ENCODE measurements at places on chromosomes 4 and X. TPM values are rescaled to one million over a fixed set of nuclear protein-coding genes. Genes with fewer than 3 reads are reported as not detected.

DNA sequence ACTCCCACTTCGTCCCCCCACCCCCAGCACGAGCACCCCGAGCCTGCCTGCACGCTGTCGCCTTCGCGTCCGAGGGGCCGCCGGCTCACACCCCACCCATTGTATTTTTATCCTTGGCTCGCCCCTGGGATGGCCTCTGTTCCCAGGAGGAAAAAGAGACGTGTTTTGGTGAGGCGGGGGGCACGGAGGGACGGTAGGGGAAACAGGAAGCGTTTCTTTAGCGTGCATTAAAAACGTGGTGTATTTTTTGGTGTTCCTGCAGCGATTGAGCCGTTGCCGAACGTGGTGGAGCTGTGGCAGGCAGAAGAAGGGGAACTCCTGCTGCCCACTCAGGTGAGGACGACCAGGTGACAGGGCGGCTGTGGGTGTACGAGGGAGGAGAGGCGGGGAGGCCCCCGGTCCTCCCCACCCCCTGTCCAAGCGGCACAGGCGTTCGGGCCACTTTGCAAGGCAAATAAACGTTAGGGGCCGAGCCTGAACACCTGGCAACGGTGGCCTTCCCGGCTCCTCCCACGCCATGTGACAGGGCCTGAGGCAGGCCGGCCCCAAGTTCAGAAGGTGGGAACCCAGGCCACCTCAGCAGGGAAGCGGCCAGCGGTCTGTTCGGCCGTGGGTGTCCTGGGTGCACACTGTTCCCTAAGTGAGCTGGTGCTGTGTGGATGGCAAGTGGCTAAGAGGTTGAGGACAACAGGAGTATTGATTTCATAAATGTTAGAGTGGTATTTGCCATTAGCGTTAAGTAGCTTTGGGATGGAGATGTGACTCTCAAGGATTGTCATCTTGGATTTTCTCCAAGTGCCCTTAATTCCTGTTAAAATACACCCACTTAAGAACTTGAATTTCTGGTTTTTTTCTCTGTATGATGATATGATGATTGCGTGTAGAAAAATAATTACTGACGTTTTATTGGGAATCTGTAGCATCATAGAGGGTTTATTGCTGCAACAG, 1.1 kb downstream of the TMEM131L start:
- DNase-seq: peak; percentile 33

- no peak for DNase-seq
Observed at GRCh38 chrX:54695816-54696487, 102.1 kb downstream of the ITIH6 start.

GRCh38 chrX:47658301-47658683, 688 bp downstream of the UXT start:
- DNase-seq: no peak

- no peak for DNase-seq
Observed at GRCh38 chrX:96707804-96708203, 23.2 kb downstream of the DIAPH2 start.

DNA sequence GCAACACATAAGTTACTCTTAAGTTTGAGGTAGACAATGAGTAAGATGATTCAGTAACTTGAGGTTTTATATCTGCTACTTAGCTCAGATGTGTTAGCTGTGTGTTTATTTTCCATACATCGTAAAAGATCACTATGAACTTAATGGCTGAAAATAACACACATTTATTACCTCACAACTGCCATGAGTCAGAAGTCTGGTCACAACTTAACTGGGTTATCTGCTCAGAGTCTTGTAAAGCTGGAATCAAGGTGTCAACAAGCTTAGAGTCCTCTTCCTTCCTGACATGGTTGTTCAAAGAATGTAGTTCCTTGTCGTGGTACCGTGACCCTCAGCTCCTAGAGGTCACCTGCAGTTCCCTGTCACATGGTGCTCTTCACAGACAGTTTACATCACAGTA, 204.9 kb upstream of the MAGEB2 start:
- DNase-seq: no peak

- no peak for DNase-seq
Observed at GRCh38 chr4:7805533-7806337, 133.9 kb downstream of the AFAP1 start.

DNA sequence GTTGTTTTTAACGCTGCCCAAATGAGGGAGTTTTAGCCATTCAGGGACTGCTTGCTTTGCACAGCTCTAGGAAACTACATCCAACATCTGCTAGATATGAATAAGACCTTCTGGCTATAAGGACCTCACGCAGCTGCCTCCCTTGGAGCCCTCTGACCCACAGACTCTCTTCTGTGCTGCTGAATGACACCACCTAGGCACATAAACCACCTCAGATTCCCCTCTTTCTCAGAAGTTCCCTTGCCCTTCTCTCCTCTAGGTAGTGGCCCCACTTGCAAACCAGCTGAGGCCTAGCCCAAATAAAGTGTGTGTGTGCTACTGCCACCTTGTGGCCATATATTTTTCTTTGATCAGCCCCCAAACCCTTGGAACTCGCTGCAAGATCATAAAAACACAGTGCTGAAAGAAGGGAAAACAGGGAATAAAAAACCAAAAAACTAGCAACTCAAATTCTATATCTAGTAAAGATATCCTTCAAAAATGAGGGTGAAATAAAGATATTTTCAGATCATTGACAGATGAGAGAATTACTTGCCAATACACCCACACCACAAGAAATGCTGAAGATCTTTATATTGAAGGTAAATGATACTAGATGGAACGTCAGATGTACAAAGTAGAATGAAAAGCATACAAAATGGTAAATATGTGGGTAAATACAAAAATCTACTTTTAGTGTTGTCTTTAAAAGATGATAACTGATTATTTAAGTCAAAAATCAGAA, 265.9 kb downstream of the ADAMTS3 start:
- DNase-seq: peak; percentile 4

DNA sequence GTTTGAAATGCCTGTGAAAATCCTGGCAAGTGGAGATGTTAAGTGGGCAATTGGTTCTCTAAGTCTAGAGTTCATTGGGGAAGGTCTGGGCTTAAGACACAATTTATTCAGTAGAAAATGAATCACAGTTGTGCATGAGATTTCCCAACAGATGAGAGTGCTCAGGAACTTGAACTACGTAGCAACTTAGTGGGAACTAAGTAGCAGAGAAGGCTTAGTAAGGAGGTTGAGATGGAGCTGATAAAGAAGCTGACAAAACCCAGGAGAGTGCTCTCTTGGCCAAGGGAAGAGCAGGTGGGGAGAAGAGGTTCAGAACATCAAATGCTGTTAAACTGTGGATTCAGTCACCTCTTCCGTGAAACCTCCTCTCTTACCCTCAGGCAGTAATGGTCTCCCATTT, 33.0 kb downstream of the AFF1 start:
- no peak for DNase-seq

DNA sequence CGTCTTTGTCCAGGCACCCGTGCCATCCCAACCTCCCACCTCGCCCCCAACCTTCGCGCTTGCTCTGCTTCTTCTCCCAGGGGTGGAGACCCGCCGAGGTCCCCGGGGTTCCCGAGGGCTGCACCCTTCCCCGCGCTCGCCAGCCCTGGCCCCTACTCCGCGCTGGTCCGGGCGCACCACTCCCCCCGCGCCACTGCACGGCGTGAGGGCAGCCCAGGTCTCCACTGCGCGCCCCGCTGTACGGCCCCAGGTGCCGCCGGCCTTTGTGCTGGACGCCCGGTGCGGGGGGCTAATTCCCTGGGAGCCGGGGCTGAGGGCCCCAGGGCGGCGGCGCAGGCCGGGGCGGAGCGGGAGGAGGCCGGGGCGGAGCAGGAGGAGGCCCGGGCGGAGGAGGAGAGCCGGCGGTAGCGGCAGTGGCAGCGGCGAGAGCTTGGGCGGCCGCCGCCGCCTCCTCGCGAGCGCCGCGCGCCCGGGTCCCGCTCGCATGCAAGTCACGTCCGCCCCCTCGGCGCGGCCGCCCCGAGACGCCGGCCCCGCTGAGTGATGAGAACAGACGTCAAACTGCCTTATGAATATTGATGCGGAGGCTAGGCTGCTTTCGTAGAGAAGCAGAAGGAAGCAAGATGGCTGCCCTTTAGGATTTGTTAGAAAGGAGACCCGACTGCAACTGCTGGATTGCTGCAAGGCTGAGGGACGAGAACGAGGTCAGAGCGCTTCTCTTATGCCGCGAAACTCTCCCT, at the start of gene TET2:
TET2 (plus strand) TSS at position 601 of the 740 bp plus-strand sequence. CDS start 87,067 bp downstream, outside the sequence.
- DNase-seq: peak; percentile 77

GRCh38 chr4:169295822-169296221, 25.1 kb upstream of the SH3RF1 start:
- DNase-seq: no peak

DNA sequence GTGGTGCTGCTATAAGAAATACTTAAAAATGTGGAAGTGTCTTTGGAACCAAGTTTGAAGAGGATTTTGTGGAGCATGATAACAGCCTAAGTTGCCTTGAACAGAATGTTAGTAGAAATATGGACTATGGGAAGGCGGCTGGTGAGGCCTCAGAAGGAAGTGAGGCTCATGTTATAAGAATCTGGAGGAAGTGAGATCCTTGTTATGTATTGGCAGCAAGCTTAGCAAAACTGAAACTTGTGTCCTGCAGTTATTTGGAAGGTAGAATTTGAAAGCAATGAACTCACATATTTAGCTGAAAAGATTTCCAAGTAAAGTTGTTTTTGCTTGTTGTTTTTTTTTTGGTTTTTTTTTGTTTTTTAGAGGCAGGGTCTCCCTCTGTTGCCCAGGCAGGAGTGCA, 13.6 kb upstream of the MED14 start:
- DNase-seq: no peak

Gene GLUD2
- 0.71 TPM for total RNA-seq

Gene FGF13
- not detected for total RNA-seq

Gene PRPS1
- 101 TPM for total RNA-seq

Gene PF4V1
- total RNA-seq: not detected

Gene GJB1
- total RNA-seq: not detected

Gene NIPAL1
- total RNA-seq: 2.0 TPM

Gene ZNF518B
- total RNA-seq: 22.8 TPM

Gene MMRN1
- not detected for total RNA-seq

Gene RPA4
- total RNA-seq: 0.78 TPM
